EL (cell line): ENCODE measurements at places on chromosomes 13 and 19.

GRCh38 chr13:98479496-98480003 lies 97.4 kb downstream of the STK24 start:
- DNase-seq, result no peak

DNA sequence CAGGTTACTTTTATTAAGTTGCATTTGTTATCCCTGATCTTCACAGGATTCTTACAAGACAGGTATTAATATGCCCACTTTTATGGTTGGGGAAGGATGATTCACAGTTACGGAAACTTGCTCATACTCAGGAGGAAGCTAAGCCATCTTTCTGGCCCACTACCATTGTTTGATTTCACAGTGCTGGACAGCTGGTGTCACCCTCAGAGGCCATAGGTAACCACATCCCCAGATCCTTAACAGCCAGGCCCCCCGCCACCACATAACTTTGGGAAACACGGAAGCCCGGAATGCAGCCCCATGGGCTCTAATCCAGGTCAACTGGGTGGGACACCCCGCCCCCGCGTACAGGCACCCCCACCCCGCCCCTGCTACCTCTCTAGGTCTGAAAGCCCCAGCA lies 119.7 kb downstream of the IRS2 start:
- DNase-seq, result no peak

- DNase-seq, result peak; percentile 87
Observed at GRCh38 chr19:4375164-4376027, 25.0 kb downstream of the SH3GL1 start.

GRCh38 chr19:48489608-48490216 lies 20.5 kb downstream of the CYTH2 start:
- peak; percentile 62 for DNase-seq
